Fibroblast of the aortic adventitia (primary cell): ENCODE measurements at places on chromosomes 1 and 21.

- no peak for DNase-seq
These were observed 397.9 kb downstream of the HHAT start for GRCh38 chr1:210726621-210727020.

GRCh38 chr1:71097428-71097827 lies 16.6 kb upstream of the ZRANB2 start:
- DNase-seq: no peak

- DNase-seq: no peak
These were observed 487.4 kb upstream of the DEPDC1 start for GRCh38 chr1:68984289-68984688.

GRCh38 chr1:6292102-6292501 lies 31.2 kb upstream of the GPR153 start:
- DNase-seq: no peak

- DNase-seq: no peak
These were observed 10.6 kb downstream of the SLC19A1 start for GRCh38 chr21:45531393-45532215.

DNA sequence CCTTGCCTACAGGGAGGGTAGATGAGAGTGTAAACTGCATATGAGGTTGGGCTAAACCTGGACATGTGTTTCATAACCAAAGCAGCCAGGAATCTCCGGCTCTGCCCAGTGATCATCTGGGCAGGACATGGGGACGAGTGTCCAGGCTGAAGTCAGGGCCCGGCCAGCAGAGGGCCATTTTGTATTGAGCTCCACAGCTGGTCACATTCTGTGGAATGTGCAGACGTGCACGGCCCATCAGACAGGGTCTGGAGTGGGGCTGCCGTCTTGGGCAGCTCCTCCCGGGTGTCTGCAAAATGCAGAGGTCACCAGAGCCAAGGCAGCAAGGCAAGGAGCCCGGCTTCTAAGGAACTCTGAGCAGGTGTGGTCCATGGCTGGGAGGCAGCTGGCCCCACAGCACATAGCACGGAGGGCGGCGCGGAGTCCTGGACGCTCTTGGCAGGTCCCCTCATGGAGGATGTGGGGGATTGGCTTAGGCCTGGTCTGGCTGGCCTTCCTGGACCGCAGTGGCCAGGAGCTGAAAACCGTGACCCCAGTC lies 6.2 kb downstream of the LRRC3 start:
- DNase-seq: no peak

DNA sequence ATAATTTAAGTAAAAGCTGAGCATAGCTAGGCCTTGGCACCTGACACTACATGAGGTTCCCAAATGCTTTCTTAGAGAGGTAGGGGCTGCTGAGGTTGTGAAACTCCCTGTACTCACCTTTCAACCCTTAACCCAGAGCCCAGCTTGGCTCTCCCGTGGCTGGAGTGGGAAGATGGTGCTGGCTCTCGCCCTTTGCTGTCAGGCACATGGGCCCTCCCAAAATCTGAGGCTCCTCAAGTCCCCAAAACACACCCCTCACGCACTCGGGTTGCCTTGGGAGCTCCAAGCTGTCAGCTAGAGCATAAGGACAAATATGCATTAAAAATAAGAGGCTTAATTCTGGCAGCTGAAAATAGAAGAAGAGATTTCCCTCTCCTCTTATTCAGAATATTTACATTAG lies 46.7 kb upstream of the PLPPR4 start:
- no peak for DNase-seq
